ENCODE measurements at places on chromosomes 16 and 17. TPM values are rescaled to one million over a fixed set of nuclear protein-coding genes. Genes with fewer than 3 reads are reported as not detected.

DNA sequence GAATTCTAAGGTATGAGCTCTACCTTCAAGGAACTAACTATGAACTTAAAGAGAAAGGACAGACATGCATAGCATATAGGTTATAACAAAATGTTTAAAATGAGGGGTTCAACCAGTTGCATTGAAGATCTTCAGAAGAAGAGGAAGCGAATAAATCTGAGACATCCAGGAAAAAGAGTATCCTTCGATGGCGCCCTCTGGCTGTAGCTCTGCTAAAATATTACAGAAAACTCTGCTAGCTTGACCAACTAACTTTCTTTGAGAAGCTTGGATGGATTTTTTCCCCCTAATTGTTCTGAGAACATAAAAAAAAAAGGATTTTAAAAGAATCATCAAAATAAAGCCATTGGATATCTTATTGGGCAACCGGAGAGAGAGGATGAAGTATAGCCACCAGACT lies 659.9 kb upstream of the SOX9 start:
- no peak for DNase-seq

GRCh38 chr17:74757502-74757901 lies 9.1 kb downstream of the NHERF1 start:
- no peak for DNase-seq

DNA sequence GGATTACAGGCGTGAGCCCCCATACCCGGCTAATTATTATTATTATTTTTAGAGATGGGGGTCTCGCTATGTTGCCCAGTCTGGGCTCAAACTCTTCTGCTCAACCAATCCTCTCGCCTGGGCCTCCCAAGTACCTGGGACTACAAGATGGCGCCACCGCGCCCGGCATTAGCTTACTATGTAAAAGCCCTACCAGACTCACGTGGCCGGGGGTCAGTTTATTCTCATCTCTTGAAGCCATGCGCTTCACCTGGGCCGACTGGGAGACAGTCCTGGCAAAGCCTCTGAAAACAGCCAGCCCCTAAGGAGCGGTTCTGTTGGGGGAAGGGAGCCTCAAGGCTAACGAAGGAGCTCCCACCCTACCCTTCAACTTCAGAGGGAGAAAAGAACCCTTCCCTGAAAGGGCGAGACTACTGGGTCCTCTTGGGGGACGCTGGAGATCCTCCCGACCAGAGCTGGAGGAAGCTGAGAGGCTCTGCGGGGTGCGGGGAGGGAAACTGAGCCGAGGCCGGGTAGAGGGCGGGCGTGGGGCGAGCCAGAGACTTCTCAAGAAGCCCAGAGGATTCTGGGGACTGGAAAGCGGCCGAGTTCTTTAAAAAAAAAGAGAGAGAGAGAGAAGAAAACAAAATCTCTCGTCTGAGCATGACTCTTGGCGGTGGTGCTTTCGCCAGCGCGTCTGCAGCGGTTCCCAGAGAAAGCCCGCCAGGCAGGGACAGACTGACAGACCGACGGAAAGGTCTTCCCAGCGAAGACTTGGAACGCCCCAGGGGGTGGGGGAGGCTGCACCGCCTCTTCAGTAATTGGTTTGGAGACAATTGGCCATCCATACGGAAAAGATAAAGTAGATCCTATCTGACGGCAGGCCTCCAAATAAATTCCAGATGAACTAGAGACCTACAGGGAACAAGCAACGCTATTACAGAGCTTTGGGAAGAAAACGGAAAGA lies 5.6 kb upstream of the TUBG2 start:
- no peak for DNase-seq

- no peak for DNase-seq
Observed at GRCh38 chr17:78027121-78027520, 68.6 kb downstream of the TNRC6C start.

- DNase-seq: no peak
Observed at GRCh38 chr16:73365016-73365551, 317.2 kb upstream of the ZFHX3 start.

DNA sequence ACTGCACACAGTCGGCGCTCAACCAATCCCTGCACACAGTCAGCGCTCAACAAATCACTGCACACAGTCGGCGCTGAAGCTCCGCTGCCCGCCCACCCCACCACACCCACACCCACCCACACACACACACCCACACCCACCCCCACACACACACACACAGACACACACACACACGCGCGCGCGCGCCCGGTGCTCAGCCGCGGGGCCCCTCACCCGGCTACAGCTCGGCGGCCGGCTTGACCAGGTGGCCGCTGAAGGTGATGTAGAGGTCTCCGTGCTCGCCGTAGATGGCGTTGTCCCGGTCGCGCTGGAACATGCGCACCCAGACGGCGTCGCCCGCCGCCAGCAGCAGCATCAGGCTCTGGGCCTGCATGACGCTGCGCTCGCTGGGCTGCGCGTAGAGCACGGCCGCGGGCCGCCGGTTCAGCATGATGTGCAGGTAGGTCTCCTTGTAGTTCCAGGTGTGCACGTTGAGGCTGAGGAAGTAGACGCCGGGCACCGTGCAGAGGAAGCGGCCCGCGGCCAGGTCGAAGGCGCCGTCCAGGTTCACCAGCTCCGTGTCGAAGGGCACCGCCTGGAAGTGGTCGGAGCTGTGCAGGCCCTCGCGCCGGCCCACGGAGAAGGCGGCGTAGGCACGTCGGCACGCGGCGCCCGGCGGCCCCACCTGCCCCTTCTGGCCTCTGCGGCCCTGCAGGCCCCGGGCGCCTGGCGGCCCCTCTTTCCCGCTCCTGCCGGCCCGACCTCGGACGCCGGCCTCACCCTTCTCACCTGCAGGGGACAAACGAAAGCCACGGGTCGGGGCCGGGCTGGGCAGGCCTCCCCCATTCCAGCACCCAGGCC lies 2.5 kb downstream of the C1QTNF8 start:
- no peak for DNase-seq

GRCh38 chr16:15970202-15970601 lies 20.8 kb downstream of the ABCC1 start:
- no peak for DNase-seq

DNA sequence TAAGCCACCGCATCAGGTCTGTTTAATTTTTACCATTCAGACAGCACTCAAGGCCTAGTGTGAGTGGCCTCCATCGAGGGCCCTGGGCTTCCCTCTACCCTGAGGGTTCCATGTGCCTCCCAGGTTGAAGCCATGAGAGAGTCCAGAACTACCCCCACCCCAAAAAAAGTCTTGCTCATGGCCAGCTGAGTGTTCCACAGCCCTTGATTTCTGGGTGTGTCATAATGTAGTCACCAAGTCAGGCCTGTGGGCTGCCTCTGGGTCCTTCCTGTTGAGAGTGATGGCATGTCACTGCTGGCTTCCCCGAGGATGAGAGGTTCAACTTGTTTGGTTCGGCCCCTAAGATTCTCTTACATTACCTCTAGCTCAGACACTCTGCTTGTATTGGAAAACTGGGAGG lies 100.6 kb downstream of the PITPNC1 start:
- DNase-seq: peak; percentile 22

DNA sequence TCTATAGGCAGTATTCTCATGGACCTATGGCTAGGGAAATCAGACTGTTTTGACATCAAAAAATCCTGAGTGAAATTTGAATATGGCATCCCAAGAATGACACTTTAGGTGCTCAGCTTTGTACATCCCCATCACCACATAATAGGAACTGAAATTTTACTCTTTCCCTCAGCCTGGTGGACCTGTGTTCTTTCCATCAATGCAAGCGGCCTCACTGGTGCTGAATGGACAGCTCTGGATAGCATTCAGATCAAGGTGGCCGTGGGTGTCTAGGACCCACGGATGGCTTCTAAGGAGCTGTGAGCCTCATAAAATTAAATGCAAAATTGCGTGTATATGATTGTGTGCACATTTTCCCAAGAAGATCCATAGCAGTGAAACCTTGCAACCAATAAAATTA lies 152.6 kb downstream of the MAP2K6 start:
- no peak for DNase-seq

DNA sequence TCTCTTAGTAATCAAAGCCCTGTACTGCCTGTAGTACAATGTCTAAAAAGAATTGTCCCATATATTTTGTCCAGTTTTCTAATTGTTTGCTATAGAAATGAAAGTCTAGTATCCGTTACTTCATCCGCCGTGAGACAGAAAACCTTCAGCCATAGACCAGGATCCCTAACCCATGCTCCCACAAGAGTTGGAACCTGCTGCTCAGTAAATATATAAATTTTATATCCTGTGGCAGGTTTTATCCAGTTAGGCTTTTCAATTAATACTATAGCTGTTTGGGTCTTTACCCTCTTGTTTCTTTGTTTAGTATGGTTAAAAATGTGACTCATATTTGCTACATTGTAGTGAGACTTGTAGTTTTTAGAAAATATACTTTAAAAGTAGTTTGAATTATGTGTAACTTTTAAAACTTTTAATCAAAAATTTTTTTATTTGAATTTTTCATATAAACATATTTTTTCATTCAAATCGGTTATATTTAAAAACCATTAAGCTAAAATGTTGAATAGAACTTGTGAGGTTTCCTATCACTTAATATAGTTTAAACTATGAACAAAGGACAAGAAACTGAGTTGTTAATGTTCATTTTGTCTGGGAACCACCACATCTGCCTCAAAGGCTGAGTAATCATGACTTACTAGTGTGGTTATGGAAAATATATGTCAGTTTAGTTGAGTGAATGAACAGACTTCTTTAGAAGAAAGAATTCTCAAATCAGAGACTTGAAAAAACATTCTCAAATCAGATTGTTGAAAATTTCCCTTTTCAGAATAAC lies 54.8 kb downstream of the VMP1 start:
- no peak for DNase-seq

- DNase-seq: no peak
Observed at GRCh38 chr16:67967183-67967957, 1.1 kb downstream of the SLC12A4 start.

DNA sequence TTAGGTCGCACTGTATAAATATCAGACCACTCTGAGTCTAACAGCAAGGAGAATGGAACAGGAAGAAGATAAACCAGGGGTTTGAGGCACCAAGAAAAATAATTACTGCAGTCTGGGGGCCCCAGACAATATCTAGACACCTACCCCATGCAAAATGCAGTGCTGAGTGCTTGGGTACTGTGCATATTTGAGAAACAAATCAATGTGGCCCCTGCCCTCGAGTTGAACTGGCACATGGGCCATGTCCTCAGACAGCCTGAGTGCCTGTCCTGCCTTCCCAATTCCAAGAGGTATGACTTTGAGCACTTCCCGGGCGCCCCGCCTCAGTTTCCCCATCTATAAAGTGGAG lies 6.2 kb upstream of the CIITA start:
- no peak for DNase-seq

DNA sequence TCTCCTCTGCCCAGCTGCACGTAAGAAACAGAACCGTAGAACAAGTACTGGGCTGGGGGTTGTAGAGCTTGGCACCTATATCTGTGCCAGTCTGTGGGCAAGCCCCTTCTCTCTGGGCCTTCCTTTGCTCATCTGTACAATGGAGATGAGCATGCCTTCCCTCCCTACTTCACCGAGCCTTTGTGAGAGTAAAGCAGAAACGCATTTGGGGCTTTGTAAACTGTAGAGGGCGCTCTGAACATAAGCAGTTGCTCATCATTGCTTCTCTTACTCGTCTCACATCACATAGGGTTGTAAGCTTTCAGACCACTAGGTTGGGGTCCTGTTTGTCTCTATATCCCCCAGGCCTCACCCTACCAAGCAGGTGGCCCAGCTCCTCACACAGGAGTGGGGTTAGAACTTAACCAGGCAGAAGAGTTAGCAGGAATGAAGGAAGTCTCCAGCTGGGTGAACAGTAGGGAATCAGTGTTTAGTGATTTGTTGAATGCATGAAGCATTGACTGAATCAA lies 15.1 kb downstream of the SAMD14 start:
- DNase-seq: no peak

DNA sequence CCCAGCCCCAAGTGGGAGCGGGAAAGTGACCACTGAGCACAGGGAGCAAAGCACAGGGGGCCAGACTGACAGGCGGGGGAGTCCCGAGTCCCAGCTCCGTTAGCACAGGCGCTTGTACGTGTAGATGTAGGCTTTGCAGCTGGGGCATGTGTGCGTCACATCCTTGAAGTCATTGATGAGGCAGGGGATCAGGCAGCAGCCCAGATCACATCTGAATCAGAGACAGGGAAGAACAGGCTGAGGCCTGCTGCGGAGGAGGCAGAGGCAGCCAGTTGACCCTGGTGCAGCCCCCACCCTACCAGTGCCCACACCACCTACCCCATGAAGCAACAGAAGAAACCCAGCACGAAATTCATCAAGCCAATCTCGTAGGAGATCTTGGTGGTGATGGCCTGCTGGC lies 26.1 kb downstream of the CDIP1 start:
- no peak for DNase-seq

GRCh38 chr16:58272855-58273254 lies 22.0 kb downstream of the PRSS54 start:
- no peak for DNase-seq

DNA sequence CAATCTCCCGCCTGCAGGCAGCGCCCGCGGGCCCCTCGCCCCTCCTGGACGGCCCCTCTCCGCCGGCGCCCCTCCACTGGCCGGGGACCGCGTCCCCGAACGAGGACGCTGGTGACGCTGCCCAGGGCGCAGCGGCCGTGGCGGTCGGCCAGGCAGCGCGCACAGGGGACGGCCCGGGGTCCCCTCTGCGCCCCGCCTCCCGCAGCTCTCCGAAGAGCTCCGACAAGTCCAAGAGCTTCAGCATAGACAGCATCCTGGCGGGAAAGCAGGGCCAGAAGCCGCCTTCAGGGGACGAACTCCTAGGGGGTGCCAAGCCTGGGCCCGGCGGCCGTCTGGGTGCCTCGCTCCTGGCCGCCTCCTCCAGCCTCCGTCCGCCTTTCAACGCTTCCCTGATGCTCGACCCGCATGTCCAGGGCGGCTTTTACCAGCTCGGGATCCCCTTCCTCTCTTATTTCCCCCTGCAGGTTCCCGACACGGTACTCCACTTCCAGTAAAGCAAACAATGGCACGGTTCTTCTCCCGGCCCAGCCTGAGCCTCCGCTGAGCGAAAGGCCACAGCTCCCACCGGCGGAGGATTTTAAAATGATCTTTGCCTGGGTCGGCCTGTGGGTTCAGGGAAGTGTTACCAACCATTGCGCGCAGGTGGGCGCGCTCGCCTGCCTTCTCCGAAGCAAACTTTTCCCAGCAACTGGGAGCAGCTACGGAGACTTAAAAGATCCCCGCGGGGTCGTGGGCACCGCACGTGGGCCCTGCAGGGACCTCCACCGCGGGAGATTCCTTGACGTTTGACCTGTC lies 1.1 kb downstream of the FOXL1 start:
- DNase-seq: no peak

- DNase-seq: no peak
Observed at GRCh38 chr16:85274501-85274900, 162.2 kb upstream of the CIBAR2 start.

Gene BEAN1
- not detected for total RNA-seq

Gene GUCY2D
- not detected for total RNA-seq

Gene TOM1L1
- 1.1 TPM for total RNA-seq

Gene AIPL1
- not detected for total RNA-seq

Gene KRT17
- total RNA-seq: not detected

Gene TOP3A
- 31.8 TPM for total RNA-seq

Gene BICDL2
- total RNA-seq: not detected

Gene PDE6G
- total RNA-seq: 2.2 TPM

Gene ADORA2B
- total RNA-seq: not detected

Gene SLC6A2
- total RNA-seq: not detected

Gene SERPINF2
- 0.67 TPM for total RNA-seq

Gene SLC38A8
- not detected for total RNA-seq

Gene CMTM2
- total RNA-seq: not detected

Gene OR1A1
- total RNA-seq: not detected

All from T-helper 17 cell (primary cell).